ENCODE measurements at places on chromosomes 3 and 15. TPM values are rescaled to one million over a fixed set of nuclear protein-coding genes. Genes with fewer than 3 reads are reported as not detected.
A peak's percentile ranks its signal among the peaks of the same experiment; 100 is the strongest.

GRCh38 chr15:60757831-60758570 lies 279.1 kb upstream of the ICE2 start:
- DNase-seq, result no peak

DNA sequence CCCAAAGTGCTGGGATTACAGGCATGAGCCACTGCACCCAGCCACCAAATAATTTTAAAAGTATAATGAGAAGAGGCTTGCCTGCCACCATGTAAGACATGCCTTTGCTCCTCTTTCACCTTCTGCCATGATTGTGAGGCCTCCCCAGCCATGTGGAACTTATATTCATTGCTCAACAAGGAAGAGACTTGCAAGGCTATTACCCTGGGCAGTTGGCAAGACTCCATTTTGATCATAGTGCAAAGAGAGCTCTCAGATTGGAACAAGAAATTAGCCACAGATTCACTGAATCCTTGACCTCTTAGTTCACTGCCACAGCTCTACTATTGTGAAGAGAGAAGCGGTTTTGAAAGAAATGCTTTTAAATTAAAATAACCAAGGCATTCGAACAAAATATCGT lies 6.1 kb downstream of the SCAP start:
- no peak for DNase-seq

DNA sequence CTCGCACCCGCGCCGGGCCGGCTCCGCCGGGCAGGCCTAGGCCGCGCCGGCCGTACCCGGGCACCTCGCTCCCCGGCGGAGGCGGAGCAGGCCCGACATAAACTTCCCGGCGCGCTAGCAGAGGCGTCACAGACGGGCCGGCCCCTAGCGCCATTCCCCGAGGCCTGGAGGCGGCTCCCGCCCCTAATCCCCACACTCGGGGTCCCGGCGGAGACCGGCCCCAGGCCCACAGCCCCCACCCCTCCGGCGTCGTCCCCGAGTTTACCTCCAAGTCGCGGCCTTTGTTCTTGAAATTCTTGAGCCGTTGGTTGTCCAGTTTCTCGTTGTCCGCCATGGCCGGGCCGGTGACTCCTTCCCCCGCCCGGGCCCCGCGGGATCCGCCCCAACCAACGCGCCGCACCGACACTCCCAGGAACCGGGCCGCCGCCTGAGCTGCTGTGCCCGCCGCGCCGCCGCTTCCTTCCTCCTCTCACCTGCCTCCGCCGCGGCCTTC lies 376 bp downstream of the KPNA4 start:
- peak; percentile 90 for DNase-seq

GRCh38 chr3:23567917-23568316 lies 237.8 kb upstream of the UBE2E1 start:
- no peak for DNase-seq

FEZF2 gene
- total RNA-seq, result not detected

DNA sequence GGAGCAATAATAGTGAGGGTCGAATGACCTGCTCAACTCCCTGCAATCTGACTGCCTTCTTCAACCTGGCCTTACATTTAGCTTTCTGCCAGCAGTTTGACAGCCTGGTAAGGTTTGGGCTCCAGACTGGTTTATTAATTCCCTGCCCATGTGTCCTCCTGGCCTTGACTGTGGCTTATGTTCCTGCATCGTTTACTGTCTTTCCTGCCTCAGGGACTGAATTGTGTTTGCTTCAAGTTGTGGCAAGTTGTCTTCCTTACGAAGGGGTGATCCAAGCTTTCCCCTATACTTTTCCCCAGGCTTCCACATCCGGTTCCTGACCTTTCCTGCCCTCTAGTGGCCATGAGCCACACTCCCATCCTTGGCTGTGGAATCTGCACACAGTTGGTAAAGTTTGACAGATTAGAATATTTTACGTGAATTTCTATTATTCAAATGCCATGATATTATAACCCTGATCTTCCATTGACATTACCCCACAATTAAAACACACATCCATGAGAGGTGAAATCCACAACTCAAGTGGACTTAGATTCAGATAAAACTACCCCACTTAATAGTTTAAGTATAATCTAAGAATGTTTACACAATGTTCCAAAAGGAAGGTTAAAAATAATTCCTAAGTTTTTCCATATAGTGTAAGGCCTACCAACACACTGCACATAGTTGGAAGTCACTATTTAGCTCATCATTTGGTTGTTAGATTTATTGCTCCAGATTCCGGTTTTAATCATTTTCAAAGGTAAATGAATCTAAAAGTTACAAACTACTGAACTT lies 95.7 kb downstream of the NEDD4 start:
- peak; percentile 50 for DNase-seq

CEP19 gene
- total RNA-seq, result 0.84 TPM

CCDC9B gene
- 59.6 TPM for total RNA-seq

GRCh38 chr3:21847005-21847404 lies 96.0 kb upstream of the ZNF385D start:
- no peak for DNase-seq

DNA sequence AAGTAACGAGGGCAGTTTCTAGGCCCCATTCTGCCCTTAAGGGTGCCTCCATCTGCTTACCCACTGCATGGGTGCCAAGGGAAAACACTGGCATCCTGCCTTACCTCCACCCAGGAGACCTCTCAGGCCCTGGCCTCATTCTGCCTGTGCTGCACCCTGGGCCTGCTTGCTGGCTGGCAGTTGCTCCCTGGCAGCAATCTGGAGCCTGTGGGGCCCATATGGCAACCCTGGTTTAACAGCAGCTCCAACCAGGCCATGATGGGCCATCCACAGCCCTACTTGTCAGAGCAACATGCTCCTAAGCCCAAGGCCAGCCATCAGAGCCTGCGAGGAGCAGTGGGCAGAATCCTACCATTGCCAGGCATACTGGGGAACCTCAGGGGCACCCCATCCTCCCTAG lies 3.7 kb downstream of the C3orf18 start:
- DNase-seq, result no peak

GRCh38 chr3:77342688-77343087 lies 302.8 kb downstream of the ROBO2 start:
- DNase-seq, result no peak

DNA sequence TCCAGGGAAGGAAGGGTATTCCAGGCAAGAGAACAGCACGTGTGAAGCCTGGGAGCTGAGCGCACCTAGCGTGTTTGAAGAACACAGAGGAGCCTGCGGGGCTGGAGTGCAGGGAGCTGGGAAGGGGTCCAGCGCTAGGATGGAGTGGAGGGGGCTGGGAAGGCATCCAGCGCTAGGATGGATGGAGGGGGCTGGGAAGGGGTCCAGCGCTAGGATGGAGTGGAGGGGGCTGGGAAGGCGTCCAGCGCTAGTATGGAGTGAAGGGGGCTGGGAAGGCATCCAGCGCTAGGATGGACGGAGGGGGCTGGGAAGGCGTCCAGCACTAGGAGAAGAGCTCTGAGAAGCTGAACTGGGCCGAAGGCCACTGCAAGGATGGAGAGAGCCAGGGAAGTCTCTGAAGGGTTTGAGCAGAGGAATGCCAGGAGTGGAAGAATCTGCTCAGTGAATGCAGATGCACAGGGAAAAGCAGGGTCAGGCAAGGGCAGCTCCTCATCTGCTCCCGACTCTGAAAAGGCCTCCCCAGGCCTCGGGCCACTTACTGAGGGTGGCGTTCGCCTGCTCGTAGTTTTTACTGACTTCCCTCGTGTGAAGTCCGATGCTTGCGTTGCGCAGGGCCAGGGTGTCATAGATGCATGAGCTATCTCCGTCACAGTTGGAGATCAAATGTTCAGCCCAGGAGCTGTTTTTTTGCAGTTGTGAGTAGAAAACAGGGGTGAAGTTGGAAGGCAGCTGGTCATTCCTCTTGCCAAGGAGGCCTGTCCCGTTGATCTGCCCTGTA lies 39.8 kb downstream of the MUC20 start:
- DNase-seq, result peak; percentile 61

GRCh38 chr15:42084465-42085235 lies 9.7 kb downstream of the PLA2G4D start:
- peak; percentile 91 for DNase-seq

- DNase-seq, result no peak
These were observed 487.4 kb upstream of the PROK2 start for GRCh38 chr3:72272356-72272755.
